GM23338 (cell line): ENCODE measurements at places on chromosomes 1 and 21. TPM values are rescaled to one million over a fixed set of nuclear protein-coding genes. Genes with fewer than 3 reads are reported as not detected.

- peaks cover 12% of the 10 kb centered on the region for H3K4me1 ChIP-seq
- H3K27me3 ChIP-seq: no peaks in the 10 kb centered on the region
- H3K27ac ChIP-seq: no peak overlapping the region
- DNase-seq: no peak
Observed at GRCh38 chr1:237154157-237154556, 112.2 kb downstream of the RYR2 start.

The L1TD1 gene
- 509 and 628 TPM in 2 replicates for polyA plus RNA-seq

- H3K4me1 ChIP-seq: peaks cover 37% of the 10 kb centered on the region
- no peaks in the 10 kb centered on the region for H3K27me3 ChIP-seq
- peak; percentile 6 for DNase-seq
- peaks cover 4% of the 10 kb centered on the region; the same call in 1 of the 2 replicates for H3K36me3 ChIP-seq
- H3K4me3 ChIP-seq: peak overlapping the region; percentile 99; the same call in 1 of the 2 replicates
Observed at GRCh38 chr1:26785611-26786436, 1.9 kb upstream of the PIGV start.

- no peaks in the 10 kb centered on the region for H3K36me3 ChIP-seq
- no peak overlapping the region for H3K4me3 ChIP-seq
- H3K4me1 ChIP-seq: no peaks in the 10 kb centered on the region
- H3K27ac ChIP-seq: no peak overlapping the region
- DNase-seq: no peak
Observed at GRCh38 chr1:198340139-198340538, 183.3 kb downstream of the NEK7 start.

DNA sequence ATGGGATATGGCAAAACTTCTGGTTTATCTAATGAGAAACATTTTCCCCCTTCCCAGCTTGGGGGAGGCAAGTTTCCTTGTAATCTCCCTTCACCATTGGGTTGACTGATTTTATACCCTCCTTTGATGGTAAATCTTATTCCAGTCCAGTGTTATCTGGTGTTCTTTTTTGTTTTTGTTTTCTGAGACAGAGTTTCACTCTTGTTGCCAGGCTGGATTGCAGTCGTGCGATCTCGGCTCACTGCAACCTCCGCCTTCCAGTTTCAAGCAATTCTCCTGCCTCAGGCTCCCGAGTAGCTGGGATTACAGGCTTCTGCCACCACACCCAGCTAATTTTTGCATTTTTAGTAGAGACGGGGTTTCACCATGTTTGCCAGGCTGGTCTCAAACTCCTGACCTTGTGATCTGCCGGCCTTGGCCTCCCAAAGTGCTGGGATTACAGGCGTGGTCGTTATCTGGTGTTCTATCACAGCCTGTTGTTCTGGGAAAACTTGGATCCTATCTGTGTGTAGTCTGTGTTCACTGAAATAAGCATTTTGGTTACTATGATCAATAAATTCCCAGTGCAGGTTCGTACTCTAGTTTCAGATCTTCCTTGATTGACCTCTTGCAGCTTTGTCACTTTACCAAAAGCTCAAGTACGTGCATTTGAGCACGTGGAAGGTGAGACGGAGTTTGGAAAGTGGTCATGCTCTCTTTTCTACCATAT, 281.1 kb downstream of the NCAM2 start:
- no peak overlapping the region for H3K27ac ChIP-seq
- DNase-seq: no peak
- no peak overlapping the region for H3K4me3 ChIP-seq
- no peaks in the 10 kb centered on the region for H3K4me1 ChIP-seq
- H3K27me3 ChIP-seq: no peaks in the 10 kb centered on the region
